Fibroblast of skin of left quadriceps (primary cell): ENCODE measurements at places on chromosomes 16 and 17.

DNA sequence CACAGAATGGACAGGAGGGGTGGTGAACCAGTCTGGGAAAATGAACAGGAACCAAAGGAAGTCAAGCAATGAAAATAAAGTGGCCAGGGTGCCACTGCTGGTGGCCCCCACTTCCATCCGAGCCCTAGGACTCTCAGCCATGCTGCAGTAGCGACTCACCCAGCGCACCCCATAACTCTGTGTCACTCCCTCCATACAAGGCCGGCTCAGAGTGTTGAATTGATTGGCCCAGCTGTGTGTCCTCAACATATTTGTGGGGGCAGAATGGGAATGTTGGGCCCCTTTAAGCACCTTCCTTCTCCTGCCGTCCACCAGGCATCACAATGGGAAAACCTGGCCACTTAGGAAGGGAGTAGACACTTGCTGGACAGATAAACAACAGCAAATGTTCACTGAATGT lies 169.0 kb upstream of the SDK2 start:
- DNase-seq: no peak

DNA sequence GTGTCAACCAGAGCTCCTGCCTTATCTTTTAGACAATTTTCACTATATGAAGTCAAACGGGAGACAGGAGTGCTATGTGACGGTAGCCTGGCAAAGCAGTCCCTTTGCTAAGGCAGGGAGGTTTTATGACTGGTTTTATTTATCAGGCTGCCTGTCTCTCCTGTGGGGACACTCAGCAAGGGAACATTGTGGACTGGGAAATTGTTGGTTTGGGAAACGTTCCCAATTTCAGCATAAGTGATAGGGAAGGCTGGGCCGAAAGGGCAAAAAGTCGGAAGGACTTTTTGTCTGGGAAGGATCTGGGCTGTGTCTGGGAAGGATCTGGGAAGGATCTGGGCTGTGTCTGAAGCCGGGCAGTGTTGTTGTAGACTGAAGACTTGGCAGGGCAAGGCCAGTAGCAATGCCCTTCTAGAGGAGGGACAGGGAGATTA lies 211.2 kb downstream of the PARN start:
- no peak for DNase-seq

DNA sequence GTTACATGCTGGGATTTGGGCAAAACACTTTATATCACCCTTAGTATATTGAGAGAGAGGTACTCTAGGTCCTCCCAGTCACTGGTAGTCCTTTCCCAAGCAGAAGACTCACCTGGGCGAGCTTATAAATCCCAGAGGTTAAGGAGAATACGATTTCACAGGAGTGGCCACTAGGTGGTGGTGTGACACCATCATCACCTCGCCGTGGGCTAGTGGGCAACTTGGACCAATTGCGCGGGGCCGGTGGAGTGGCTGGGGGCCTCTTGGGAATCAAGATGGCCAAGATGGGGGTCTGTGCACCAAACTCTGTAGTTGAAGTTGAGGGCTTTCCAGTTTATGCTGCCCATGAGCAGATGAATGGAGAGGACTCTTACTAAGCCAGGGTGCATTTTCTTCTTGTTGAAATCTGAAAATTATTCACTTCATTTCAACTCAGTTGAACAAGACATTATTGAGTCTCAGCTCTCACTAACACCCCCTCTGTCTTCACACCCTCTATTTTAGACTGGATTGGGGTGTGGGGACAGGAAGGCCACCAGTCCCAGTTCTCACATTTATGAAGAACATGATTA lies 38.2 kb upstream of the PIRT start:
- DNase-seq: no peak

GRCh38 chr17:67055811-67056745 lies 11.7 kb downstream of the CACNG1 start:
- no peak for DNase-seq

- DNase-seq: no peak
Observed at GRCh38 chr16:57732714-57733113, 2.9 kb upstream of the KATNB1 start.

DNA sequence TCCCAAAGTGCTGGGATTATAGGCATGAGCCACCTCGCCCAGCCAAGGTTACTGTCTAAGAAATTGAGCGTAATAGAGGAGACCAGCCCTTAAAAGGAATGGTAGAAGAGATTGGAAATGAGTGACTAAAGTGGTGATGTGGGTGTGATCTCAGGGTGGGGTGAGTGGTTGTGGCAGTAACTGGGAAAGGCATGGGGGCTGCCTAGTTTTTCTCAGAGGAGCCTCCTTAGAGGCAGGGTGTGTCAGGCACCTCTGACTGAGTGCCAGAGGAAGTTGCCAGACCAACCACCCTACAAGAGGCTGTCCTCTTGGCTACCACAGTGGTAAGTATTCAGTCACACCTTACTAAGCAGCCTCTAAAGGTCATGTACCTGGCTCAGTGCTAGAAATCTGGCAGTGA lies 8.9 kb downstream of the DUS2 start:
- no peak for DNase-seq

- DNase-seq: peak; percentile 93
Observed at GRCh38 chr17:73343168-73343634, 31.4 kb upstream of the CDC42EP4 start.

- DNase-seq: no peak
Observed at GRCh38 chr17:74020522-74020921, 183.0 kb upstream of the RPL38 start.

DNA sequence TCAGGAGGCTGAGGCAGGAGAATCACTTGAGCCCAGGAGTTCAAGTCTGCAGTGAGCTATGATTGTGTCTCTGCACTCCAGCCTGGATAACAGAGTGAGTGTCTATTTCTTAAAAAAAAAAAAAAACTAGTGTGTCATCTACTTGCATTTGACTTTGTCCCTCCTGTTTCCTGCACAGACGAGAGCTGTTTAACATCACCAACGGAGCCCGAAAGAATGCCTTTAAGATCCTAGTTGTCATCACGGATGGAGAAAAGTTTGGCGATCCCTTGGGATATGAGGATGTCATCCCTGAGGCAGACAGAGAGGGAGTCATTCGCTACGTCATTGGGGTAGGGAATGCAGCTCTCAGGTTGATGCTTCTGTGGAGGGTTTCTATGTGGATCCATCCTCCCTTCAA lies 13.4 kb downstream of the ITGAM start:
- DNase-seq: no peak

DNA sequence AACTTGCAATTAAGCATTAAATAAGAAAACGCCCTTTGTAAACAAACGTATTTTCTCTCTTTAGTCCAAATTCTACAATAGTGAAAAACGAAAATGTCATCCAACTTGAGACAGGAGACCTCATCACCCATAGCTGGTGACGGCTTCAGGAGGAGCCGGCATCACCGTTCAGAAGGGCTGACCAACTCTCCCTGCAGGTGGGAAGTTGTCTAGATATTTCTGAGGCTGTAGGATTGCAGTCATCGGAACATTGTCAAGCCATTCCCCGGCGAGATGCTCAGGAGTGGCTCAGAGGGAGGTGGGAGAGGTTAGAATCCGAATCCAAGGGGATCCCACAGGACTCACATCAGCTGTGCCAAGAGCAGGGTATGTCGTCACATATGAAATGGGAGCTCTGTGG lies 76.7 kb downstream of the RBFOX3 start:
- no peak for DNase-seq

DNA sequence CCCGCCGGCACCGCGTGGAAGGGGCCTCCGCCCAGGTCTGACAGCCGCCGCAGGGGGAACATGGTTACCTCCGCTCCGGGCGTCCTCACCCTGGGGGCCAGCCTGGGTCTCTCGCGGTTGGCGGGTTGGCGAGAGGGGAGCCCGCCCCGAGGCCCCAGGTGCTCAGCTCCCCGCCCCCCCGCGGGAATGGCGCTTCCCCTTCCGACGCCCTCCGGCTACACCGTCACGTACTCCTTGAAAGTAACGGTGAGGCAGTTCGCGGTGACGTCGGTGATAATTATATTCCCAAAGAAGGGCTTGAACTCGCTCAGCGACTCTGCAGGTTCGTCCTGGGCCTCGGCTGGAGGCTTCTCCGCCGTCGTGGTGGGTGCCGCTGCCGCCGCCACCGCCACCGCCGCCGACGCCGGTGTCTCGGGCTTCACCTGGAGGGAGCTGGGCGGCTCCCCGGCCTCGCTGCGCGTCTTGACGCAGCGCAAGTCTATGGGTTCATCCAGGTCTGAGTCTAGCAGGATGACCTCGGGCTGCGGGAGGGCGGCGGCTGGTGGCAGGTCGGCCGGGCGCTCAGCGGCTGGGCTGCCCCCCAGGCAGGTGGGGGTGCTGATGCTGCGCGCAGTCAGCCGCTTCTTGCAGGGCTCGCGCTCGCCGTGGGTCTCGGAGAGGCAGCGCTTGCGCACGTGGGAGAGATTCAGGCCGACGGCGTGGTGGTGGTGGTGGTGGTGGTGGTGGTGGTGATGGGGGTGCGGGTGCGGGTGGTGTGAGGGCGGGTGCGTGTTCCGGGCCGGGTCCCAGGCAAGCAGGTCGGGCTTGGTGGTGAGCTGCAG lies 5.3 kb downstream of the CBX4 start:
- no peak for DNase-seq

- no peak for DNase-seq
Observed at GRCh38 chr16:89697161-89697615, 4.3 kb downstream of the SPATA2L start.

DNA sequence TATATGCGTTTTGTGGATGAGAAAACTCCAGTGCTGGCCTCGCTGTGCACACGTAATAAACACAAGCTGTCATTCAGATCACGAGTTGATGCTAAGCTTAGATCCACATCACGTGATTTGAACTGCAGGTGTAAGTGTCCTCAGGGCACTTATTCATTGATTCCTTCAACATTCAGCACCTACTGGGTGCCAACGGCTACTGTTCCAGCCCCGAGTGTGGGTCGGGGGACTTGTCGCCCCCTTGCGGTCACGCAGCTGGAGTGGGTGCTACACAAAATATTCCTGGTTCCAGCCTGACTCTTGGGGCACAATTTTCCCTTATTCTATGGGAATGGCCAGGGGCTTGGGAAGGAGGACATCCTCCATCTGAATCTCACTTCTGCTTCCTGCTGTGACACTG lies 29.9 kb upstream of the GINS2 start:
- no peak for DNase-seq

DNA sequence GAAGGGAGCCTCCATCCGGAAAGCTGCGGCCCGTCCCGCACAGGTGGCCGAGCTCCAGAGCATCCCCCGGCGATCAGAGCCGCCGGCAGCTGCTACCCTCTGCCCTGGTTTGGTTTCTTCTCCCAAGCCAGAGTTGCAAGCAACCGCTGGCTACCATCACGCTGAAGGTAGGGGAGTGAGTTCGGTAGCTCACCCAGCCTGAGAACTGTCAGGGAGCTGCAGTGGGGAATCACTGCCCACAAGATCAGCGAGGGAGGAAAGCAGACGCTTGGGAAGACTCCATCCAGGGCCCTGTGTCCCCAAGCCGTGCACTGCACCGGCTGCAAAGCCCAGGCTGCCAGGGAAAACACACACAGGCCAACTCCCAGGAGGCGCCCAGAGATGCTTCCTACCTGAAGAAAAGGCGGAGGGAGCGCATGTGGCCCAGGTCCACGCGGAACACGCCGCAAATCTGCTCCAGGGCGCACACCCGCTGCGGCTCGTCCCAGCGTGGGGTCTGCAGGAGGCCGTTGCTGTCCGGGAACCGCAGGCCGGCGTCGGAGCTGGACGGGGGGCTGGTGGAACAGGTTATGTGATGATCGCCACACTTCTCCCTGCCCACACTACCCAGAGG lies 83.3 kb downstream of the TBC1D16 start:
- no peak for DNase-seq

DNA sequence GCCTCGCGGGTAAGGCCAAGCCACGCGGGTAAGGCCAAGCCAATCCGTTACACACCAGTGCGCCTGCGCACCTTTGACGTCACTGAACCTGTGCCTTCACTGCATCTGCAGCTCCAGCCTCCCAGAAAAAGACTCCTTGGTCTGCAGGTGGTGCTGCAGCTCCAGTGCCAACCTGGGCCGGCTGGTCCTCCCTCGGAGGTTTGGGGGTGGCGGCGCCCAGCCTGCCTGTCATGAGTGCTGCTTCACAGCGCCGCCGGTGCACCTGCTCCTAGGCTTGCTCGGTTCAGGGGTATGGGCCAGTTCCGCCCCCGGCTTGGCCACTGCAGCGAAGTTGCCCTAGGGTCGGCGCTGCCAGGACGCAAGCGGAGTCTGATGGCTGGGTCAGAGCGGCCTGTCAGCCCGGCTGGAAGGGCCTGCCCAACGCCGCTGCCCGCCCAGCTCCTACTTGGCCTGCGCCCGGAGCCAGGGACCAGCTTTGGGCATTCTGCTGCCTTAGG lies 146.6 kb downstream of the USP22 start:
- no peak for DNase-seq

GRCh38 chr16:17228048-17228707 lies 242.6 kb downstream of the XYLT1 start:
- DNase-seq: no peak
